ENCODE measurements at places on chromosomes 7 and 10.
A peak's percentile ranks its signal among the peaks of the same experiment; 100 is the strongest.

DNA sequence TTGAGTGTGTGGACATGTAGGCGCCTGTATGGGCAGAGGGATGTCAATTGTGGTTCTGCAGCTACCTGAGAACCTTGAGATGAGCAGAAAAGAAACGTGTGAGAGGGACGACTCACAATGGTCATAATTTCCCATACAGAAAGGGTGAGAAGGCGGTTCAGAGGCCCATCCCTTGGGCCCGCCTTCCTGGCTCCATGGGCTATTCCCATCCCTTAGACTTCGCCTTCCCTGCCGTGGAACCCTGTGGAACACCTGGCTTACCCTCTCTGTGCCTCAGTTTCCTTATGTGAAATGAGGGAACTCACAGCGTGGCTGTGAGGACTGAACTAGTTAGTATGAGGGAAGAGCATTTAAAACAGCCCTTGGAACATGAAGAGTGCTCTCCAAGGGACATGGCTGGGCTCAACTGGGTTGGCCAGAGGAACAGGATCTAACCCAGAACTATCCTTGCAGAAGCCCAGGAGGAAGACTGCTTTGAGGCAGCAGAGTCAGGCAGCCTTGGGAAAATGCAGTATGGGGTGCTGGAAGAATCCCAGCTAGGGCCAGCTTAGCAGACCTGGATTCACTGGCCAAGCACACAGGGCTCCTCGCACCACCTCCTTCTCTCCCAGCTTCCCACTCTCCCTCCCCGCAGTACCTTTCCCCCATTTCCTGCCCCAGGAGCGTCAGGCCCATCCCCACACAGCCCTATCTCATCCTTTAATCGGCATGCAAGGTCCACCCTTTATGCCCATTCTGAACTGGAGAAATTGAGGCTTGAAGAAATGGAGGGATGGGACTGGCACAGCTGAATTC lies 11.1 kb upstream of the ZMIZ1 start:
- no peak for DNase-seq

GRCh38 chr7:46776790-46777189 lies 805.1 kb downstream of the TNS3 start:
- no peak for DNase-seq

- DNase-seq = peak; percentile 74
Measured at GRCh38 chr7:67484244-67484751, 487.7 kb downstream of the TYW1 start.

DNA sequence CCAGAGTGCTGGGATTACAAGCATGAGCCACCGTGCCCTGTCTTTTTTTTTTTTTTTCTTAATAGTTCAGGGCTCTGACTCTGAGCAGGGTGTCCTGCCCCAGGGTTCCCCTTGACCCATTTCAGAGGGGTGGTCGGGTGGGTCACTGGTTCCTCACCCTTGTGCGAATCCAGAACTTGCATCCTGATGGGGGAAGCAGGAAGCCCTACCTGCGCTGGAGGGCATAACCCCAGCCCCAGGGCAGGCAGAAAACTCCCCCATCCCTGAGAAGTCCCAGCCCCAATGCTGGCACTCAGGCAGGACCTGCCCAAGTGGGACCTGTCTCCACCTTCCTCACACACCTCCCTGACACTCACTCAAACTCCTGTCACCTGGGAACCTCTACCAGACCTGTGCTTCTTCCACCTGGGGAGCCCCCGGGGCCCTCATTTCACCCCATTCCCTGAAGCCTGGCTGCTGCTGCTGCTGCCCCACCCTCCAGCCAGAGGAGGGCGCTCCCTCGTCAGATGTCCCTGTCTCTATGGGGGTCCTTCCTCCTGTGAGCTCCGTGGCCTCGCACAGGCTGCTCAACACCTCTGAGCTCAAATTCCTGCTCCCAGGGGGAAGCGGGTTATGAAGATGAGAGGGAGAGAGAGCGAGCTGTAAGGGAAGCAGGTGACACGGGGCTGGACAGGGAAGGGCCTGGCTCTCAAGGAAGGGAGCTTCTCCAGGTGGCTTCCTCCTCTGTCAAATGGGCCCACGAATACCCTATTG lies 15.1 kb upstream of the ZNF273 start:
- DNase-seq = no peak

DNA sequence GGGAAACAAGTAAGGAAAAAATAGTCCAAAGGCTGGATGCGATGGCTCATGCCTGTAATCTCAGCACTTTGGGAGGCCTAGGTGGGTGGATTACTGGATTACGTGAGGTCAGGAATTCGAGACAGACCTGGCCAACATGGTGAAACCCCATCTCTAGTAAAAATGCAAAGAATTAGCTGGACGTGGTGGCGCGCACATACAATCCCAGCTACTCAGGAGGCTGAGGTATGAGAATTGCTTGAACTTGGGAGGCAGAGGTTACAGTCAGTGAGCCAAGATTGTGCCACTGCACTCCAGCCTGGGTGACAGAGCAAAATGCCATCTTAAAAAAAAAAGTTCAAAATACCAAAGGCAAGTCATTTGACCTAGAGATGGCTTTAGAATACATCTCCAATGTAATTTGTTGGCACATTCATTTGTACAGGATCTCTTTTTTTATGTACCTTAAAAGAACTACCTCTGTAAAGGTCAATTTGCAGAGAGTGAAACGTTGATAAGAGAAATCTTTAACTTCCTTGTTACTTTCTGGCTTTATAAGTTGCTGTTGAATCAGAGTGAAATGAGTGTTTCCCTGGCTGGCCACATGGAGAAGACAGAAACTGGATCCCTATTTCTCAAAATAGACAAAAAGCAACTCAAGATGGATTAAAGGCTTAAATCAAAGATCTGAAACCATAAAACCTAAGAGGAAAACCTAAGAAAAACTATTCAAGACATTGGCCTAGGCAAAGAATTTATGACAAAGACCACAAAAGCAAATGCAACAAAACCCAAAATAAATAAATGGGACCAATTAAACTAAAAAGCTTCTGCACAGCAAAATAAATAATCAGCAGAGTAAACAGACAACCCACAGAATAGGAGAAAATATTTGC lies 260.7 kb downstream of the KLF6 start:
- no peak for DNase-seq

- DNase-seq = peak; percentile 97
Measured at GRCh38 chr10:5684318-5684970, at the start of gene TASOR2. Gene TASOR2 (plus strand): TSS chr10:5684838. CDS start chr10:5720643, 35,805 bp downstream.
